Activated naive CD4-positive, alpha-beta T cell treated with anti-CD3 and anti-CD28 coated beads, Interleukin-2, amount 50 U/mL, for 72 hours (primary cell): ENCODE measurements at places on chromosomes 16 and 17. TPM values are rescaled to one million over a fixed set of nuclear protein-coding genes. Genes with fewer than 3 reads are reported as not detected.

The ACSM2A gene
- total RNA-seq: not detected

The MAP2K6 gene
- total RNA-seq: 5.8 TPM

The NOB1 gene
- 83.3 TPM for total RNA-seq

The SCNN1G gene
- total RNA-seq: not detected

The USP43 gene
- total RNA-seq: 0.20 TPM

The CSH1 gene
- total RNA-seq: 8.9 TPM

The CES3 gene
- total RNA-seq: 0.73 TPM

The HAS3 gene
- 0.31 TPM for total RNA-seq

The TMEM186 gene
- total RNA-seq: 19.8 TPM

The RPGRIP1L gene
- total RNA-seq: 6.3 TPM

The AIPL1 gene
- total RNA-seq: not detected

The OSBPL7 gene
- total RNA-seq: 23.7 TPM

The NUP88 gene
- 136 TPM for total RNA-seq

The DHX58 gene
- total RNA-seq: 40.2 TPM

The MT1A gene
- total RNA-seq: 4.9 TPM

The CBFA2T3 gene
- 0.76 TPM for total RNA-seq

The CETP gene
- not detected for total RNA-seq

The RRAD gene
- 0.99 TPM for total RNA-seq

The KRT31 gene
- not detected for total RNA-seq

The GINS2 gene
- total RNA-seq: 73.6 TPM

The OTOP2 gene
- not detected for total RNA-seq

The TBX6 gene
- total RNA-seq: 3.9 TPM

The CMTM2 gene
- 1.1 TPM for total RNA-seq

The MYH2 gene
- total RNA-seq: not detected

The PRCD gene
- not detected for total RNA-seq

The RNF112 gene
- total RNA-seq: 0.71 TPM

The KRTAP3-2 gene
- total RNA-seq: not detected
